ENCODE measurements at places on chromosomes 13 and 19.

DNA sequence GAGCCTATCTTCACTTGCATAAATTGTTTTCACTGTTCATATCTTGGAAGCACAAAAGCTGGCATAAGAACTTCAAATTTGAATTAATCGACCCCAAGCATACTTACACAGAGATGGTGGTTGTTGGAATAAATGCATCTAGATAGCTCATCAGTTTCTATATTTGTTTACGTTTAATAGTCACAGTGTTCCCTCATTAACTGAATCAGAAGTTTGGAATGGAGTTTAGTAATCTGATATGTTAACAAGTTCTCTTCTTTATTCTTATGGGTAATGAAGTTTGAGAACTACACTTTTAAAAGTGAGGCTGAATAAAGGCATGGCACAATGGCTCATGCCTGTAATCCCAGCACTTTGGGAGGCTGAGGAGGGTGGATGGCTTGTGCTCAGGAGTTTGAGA is 886.7 kb upstream of the PCDH20 start:
- no peak overlapping the region for H3K4me3 ChIP-seq
- H3K4me1 ChIP-seq: no peaks in the 10 kb centered on the region
- DNase-seq: no peak
- no peaks in the 10 kb centered on the region for H3K27me3 ChIP-seq
- no peak overlapping the region for H3K27ac ChIP-seq
- no peaks in the 10 kb centered on the region for H3K36me3 ChIP-seq

DNA sequence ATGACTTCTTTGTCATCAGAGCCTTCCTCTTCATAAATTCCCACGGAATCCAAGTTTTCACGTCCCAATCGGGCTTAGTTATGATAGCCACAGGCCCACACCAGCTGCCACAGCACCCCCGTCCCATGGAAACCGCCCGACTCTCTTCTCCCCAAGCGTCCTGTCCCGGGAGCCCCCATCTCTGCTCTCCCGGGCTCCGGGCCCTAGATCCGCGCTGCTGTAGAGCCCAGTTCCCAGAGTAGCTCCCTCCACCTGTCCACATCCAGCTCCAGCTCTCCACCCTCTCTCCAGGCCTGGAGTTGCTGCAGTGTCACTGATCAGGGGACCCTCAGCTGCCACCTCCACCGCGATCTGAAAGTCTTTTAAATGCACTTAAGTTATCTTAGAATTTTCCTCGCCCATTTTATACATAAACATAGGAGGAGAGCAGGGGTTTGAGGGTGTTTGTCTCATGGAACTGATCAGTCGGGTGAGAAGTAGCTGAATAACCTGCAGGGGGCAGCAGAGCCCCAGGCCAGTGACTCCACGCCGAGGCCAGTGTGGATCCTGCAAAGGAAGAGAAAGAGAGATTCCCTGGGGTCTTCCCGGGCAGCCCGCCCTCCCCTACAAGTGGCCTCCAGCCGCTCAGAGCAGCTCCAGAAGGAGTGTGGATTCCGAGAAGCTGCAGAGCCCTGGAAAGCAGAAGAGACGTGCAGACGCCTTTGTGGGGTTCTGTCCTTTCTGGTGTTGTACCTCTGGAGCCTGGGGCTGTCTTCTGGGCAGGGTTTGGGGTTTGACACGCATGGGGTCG is 1.1 kb upstream of the ZNF763 start:
- peaks cover 4% of the 10 kb centered on the region for H3K4me1 ChIP-seq
- H3K27ac ChIP-seq: no peak overlapping the region
- peak; percentile 63 for DNase-seq
- H3K4me3 ChIP-seq: no peak overlapping the region

- peak overlapping the region; percentile 96 for H3K4me3 ChIP-seq
- H3K36me3 ChIP-seq: no peaks in the 10 kb centered on the region
- H3K4me1 ChIP-seq: no peaks in the 10 kb centered on the region
- DNase-seq: no peak
These were observed 642 bp downstream of the ZNF571 start for GRCh38 chr19:37593996-37594303.

- H3K36me3 ChIP-seq: no peaks in the 10 kb centered on the region
- no peak overlapping the region for H3K4me3 ChIP-seq
- H3K4me1 ChIP-seq: no peaks in the 10 kb centered on the region
- H3K27me3 ChIP-seq: no peaks in the 10 kb centered on the region
- DNase-seq: no peak
These were observed 654.7 kb upstream of the ARGLU1 start for GRCh38 chr13:107222597-107222996.

- H3K4me1 ChIP-seq: no peaks in the 10 kb centered on the region
- no peak overlapping the region for H3K27ac ChIP-seq
- no peak overlapping the region for H3K4me3 ChIP-seq
- DNase-seq: peak; percentile 85
- H3K27me3 ChIP-seq: no peaks in the 10 kb centered on the region
These were observed 27.7 kb downstream of the MEIS3 start for GRCh38 chr19:47391510-47392223.

GRCh38 chr13:109730812-109731335 is 55.5 kb downstream of the IRS2 start:
- H3K4me1 ChIP-seq: peaks cover 4% of the 10 kb centered on the region
- no peaks in the 10 kb centered on the region for H3K27me3 ChIP-seq
- no peak overlapping the region for H3K4me3 ChIP-seq

DNA sequence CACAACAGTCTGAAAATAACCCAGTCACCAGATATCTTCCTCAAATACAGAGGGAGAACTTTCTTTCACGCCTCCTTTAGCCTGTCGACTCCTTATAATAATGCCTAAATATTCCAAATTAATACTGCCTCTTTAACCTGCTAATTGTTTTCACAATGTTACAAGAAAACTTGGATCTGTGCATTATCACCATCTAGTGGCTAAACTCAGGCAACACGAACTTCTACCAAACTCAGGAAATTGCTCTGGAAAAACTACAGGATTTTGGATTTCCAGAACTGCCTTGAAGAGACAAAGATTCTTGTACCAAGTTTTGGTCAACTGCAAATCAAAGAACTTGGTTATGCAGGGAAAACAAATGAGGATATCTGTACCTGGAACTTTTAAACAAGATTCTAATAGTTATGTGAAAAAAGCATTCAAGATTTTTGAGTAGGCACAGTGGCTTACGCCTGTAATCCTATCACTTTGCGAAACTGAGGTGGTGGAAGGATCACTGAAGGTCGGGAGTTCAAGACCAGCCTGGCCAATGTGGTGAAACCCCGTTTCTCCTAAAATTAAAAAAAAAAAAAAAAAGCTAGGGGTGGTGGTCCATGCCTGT is 10.8 kb downstream of the CLN5 start:
- peak; percentile 73 for DNase-seq
- H3K27ac ChIP-seq: no peak overlapping the region
- no peak overlapping the region for H3K4me3 ChIP-seq
- H3K36me3 ChIP-seq: peaks cover 15% of the 10 kb centered on the region
- no peaks in the 10 kb centered on the region for H3K4me1 ChIP-seq
- no peaks in the 10 kb centered on the region for H3K27me3 ChIP-seq

DNA sequence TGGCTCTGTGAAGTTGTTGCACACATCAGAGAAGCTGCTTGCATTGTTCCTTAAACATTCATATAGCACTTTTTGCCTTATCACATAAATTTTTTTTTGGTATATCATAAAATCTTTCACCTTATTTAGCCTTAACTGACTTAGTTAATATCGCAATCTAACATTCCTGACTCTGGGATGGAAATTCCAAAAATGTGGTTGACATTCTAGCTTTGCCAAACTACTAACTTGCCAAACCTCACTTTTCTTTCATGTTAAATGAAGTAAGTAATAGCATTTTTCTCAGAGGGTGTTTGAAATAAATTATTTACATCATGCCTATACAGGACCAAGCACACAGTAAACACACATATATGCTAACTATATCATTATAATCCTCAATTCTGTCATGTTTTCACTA is 736.9 kb upstream of the PCDH9 start:
- no peaks in the 10 kb centered on the region for H3K36me3 ChIP-seq
- no peaks in the 10 kb centered on the region for H3K4me1 ChIP-seq
- no peak for DNase-seq

DNA sequence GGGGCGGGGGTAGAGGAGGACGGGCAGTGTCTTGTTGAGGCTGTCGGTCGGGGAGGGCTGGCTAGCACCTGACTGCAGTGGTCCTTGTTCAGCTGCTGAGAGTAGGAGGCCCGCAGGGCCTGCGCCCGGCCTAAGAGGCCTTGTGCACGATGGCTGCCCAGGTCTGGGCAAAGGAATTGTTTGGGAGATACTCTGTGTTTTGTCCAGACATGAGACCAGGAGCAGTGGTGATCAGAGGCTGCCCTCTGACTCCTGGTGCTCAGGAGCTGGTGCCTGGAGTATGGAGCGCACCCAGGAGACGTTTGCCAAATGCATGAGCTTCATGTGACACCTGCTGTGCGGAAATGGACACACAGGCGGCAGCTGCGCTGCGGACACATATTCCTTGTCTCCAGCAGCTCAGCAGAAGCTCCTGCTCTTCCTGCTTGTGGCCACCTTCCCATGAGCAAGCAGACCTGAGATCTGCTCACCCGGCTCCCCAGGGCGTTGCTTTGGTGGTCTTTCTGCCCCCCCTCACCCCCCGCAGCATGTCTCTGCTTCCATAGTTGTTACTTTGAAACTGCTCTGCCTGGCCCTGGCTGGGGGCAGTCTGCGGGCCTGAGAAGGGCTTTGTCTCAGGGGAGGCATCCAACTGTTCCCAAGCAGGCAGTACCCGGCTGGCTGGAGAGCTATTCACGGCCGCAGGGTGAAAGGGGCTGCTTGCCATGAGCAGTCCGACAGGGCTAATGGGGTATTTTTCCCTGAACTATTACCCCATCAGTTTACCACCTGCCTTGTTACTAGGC is 163.9 kb downstream of the TEX29 start:
- no peaks in the 10 kb centered on the region for H3K36me3 ChIP-seq
- no peak overlapping the region for H3K27ac ChIP-seq
- no peaks in the 10 kb centered on the region for H3K4me1 ChIP-seq
- no peak overlapping the region for H3K4me3 ChIP-seq
- no peak for DNase-seq
- H3K27me3 ChIP-seq: no peaks in the 10 kb centered on the region

GRCh38 chr19:45216667-45217066 is 28.5 kb downstream of the EXOC3L2 start:
- no peak for DNase-seq
- no peaks in the 10 kb centered on the region for H3K36me3 ChIP-seq
- peaks cover 29% of the 10 kb centered on the region for H3K27me3 ChIP-seq

- H3K4me1 ChIP-seq: peaks cover 11% of the 10 kb centered on the region
- H3K27me3 ChIP-seq: no peaks in the 10 kb centered on the region
- no peak overlapping the region for H3K4me3 ChIP-seq
These were observed 619 bp upstream of the EXOC3L2 start for GRCh38 chr19:45245826-45246225.

DNA sequence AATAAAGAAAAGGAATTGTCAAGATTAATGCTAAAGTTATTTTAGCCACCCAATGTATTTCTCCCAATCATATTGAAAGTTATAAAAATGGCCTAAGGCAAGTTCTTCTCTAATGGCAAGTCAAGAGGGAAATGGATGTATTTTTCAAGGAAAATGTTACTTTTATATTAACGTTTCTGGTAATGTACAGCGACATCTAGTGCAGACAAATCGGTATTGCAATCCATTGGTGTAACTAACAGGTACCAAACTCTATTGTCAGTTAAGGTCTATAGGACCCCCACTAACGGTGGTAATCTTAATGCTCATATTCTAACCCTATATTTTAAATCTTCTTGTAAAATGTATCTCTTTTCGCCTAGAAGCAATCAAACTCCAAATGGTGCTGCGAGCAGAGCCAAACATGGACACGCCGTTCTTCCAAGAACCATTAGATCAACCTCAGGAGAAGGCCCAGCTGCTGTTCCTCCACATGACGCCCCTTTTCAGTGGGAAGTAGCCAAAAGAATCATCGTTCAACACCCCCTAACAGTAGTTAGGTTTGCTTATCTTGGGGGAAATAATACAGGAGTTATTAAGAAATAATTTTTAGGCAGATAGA is 98.5 kb upstream of the PABPC3 start:
- H3K27ac ChIP-seq: no peak overlapping the region
- no peaks in the 10 kb centered on the region for H3K27me3 ChIP-seq
- peaks cover 3% of the 10 kb centered on the region for H3K4me1 ChIP-seq
- DNase-seq: peak; percentile 21
- H3K36me3 ChIP-seq: no peaks in the 10 kb centered on the region

GRCh38 chr13:79781829-79782540 is 301.0 kb downstream of the NDFIP2 start:
- H3K4me3 ChIP-seq: no peak overlapping the region
- no peaks in the 10 kb centered on the region for H3K27me3 ChIP-seq
- peaks cover 2% of the 10 kb centered on the region for H3K4me1 ChIP-seq
- H3K27ac ChIP-seq: peak overlapping the region; percentile 43

DNA sequence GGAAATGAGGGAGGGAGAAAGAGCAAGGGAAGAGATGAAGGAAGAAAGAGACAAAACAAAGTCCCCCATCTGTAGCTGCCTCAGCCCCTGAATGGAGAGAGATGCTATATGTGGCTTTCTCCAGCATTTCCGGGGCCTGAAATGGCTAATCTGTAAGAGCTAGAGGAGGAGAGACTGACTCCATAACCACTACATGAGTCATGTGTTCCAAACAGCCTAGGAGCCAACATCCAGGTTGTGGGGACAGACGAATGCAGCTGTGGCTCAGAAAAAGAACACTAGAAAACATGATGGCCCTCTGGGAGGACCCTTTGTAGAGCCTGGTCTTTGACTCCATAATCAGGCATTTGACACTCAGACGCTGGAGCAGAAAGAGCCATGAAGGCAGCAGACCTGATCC is 292.0 kb upstream of the ZNF507 start:
- H3K4me1 ChIP-seq: no peaks in the 10 kb centered on the region
- H3K36me3 ChIP-seq: no peaks in the 10 kb centered on the region
- H3K4me3 ChIP-seq: no peak overlapping the region
- H3K27me3 ChIP-seq: no peaks in the 10 kb centered on the region

- H3K4me3 ChIP-seq: no peak overlapping the region
- H3K27me3 ChIP-seq: no peaks in the 10 kb centered on the region
- no peaks in the 10 kb centered on the region for H3K4me1 ChIP-seq
- H3K27ac ChIP-seq: no peak overlapping the region
These were observed 10.1 kb downstream of the PAF1 start for GRCh38 chr19:39380521-39381502.

GRCh38 chr13:99224021-99224420 is 23.4 kb downstream of the UBAC2 start:
- no peaks in the 10 kb centered on the region for H3K27me3 ChIP-seq
- DNase-seq: no peak
- H3K4me3 ChIP-seq: no peak overlapping the region
- no peak overlapping the region for H3K27ac ChIP-seq
- H3K36me3 ChIP-seq: peaks cover 6% of the 10 kb centered on the region

Data from trophoblast cell (in vitro differentiated cells and primary cell).